ENCODE measurements at places on chromosomes 3 and 15. TPM values are rescaled to one million over a fixed set of nuclear protein-coding genes. Genes with fewer than 3 reads are reported as not detected.

The DPPA2 gene
- total RNA-seq = not detected

DNA sequence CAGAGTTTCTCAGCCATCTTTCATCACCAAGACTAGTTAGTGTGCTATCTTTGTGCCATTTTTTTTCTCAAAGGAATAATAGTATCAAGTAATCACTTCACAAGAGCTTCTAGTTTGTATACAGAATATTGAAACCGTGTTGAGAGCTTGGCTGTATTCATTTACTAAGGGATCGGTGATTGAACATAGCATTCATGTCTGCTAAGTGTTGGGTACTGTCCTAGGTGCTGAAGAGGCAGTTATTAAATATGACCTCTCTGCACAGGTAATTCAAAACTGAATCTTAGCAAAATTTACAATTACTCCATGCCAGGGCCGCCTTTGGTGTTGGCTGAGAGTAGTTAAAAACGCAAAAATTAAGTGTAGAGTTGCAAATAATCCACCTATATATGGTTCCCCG is 355.3 kb upstream of the RORA start:
- DNase-seq = no peak
- H3K4me3 ChIP-seq = no peak overlapping the region
- no peaks in the 10 kb centered on the region for H3K4me1 ChIP-seq
- no peak overlapping the region for H3K27ac ChIP-seq
- H3K36me3 ChIP-seq = no peaks in the 10 kb centered on the region

DNA sequence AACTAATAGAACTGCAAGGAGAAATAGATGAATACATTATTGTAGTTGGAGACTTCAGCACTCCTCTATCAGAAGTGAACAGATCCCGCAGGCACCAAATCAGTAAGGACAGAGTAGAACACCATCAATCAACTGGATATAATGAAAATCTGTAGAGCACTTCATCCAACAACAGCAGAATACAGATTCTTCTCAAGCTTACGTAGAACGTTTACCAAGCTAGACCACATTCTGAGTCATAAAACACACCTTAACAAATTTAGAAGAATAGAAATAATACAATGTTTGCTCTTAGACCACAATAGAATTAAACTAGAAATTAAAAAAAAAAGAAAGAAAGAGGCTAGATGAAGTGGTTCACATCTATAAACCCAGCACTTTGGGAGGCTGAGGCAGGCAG is 70.7 kb upstream of the NEDD4 start:
- no peak overlapping the region for H3K27ac ChIP-seq
- H3K27me3 ChIP-seq = no peaks in the 10 kb centered on the region

- H3K4me3 ChIP-seq = no peak overlapping the region
- H3K27ac ChIP-seq = peak overlapping the region; percentile 34
- H3K36me3 ChIP-seq = no peaks in the 10 kb centered on the region
- no peak for DNase-seq
- H3K4me1 ChIP-seq = peaks cover 56% of the 10 kb centered on the region
Observed at GRCh38 chr3:16437640-16438039, 75.9 kb downstream of the RFTN1 start.

- H3K4me3 ChIP-seq = no peak overlapping the region
- no peaks in the 10 kb centered on the region for H3K4me1 ChIP-seq
- no peaks in the 10 kb centered on the region for H3K27me3 ChIP-seq
Observed at GRCh38 chr3:43096761-43097160, 9.1 kb downstream of the POMGNT2 start.

GRCh38 chr3:15645740-15646501 is 44.4 kb downstream of the BTD start:
- H3K4me3 ChIP-seq = peak overlapping the region; percentile 42
- DNase-seq = no peak
- peaks cover 2% of the 10 kb centered on the region for H3K36me3 ChIP-seq
- no peaks in the 10 kb centered on the region for H3K27me3 ChIP-seq

All from chondrocyte (in vitro differentiated cells).